ENCODE measurements at places on chromosomes 6 and 20. TPM values are rescaled to one million over a fixed set of nuclear protein-coding genes. Genes with fewer than 3 reads are reported as not detected.

- no peak for DNase-seq
Measured at GRCh38 chr6:22326500-22326899, 29.7 kb upstream of the PRL start.

DNA sequence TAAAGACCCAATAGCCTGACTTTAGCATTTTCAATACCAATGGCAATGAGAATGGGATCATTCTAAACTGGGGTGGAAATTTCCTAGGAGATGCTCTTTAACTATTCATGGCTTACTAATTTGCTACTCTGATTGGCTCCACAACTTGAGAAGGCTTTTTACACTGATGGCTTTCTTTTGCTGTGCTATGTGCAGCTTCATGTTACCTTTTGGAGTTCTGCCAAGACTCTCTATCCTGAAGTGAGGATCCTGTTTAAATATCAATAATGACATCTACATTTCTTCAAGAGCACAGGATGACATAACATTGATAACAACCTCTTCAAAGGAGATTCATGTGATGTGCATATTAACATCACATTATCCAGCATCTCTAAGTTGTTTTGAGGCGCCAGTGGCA, 43.4 kb upstream of the SIRPG start:
- no peak for DNase-seq

GRCh38 chr6:21128601-21129000, 464.9 kb upstream of the SOX4 start:
- DNase-seq, result no peak

DNA sequence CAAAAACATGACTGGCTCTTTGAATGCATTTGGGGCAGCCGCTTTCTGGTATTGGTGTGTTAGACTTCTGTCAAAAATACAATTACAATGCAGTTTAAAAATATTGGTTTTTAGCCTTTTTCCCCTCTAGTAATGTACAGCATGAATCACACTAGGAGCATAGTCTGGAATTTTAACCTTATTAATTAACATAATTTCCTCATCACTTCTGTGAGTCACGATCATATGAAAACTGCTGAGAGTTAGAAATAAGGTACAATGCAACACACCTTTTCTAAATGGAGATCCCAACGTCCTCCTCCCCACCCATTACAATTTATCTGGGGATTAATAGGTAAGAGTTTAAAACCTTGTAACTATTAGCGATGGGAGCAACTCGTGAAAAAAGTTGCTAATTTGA, 297.1 kb upstream of the RIMS1 start:
- DNase-seq, result no peak

DNA sequence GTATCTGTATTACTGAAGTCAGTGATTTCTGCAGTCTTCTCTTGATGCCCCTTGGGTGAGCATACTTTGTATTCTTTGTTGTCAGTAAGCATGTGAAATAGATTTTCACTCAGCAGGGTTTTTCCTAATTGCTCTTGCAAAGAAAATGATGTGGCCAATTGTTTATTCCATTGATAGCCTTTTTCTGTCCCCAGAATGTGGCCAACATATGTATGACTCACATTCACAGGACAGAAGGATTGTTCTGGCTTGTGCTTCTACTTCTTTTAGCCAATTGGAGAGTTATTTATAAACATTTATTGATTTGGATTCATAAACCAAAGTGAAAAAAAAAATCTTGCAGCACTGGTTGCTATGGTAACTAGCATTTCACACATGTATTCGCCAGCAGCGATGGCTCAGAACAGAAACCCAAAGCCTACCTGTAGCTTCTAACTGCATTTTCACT, 54.4 kb upstream of the RBM24 start:
- no peak for DNase-seq

GRCh38 chr20:14951707-14952418, 614.5 kb upstream of the FLRT3 start:
- no peak for DNase-seq

DNA sequence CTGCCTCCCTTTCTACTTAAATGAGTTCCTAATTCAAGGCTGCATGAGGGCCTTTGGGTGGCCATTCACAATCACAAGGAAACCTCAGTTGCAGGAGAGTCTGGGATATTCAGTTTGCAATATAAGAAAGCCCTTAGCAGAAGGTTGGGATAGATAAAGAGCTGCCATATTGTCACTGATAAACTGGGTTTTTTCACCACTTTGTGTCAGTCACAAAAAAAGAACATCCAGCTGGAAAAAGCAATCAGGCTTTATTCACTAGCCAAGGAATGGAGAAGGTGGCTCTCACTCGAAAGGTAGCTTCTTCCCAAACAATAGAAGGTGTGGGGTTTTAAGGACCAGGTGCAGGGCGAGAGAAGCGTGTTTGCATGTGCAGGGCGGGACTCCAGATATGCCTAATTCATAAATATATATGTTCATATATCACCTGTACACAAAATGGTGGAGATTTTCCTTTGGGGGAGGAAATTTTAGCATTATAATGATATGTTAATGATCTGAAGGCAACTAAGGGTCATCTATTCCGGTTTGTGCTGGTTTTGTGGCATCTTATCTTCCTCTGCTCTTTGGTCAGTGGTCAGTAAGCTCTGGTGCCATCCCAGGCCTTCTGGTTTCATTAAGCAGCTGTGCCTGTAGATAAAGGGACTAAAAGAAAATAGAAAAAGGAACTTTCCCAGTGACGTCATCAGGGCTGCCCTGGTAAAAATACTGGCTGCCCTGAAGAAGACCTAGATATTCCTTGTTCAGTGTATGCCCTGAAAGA, 97.1 kb upstream of the IYD start:
- DNase-seq, result no peak

DNA sequence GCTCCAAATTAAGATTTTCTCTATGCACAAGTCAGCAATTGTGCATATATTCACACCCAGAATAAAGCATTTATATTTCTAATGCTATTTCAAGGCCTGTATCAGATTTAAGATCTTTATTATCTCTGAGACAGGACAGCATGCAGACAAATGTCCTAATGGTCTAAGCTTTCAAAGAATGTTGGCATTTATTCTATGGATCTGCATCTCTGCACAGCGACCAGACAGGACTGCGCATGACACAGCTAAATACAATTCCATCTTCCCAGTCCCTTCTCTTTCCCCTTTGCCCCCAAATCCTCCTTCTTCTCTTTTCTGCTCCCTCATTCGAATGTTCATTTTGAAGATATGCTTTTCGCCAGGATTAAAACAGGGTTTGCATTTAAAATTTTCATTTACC, 478.5 kb downstream of the PKHD1 start:
- no peak for DNase-seq

GRCh38 chr6:162887981-162888689, 160.4 kb downstream of the PACRG start:
- no peak for DNase-seq

DNA sequence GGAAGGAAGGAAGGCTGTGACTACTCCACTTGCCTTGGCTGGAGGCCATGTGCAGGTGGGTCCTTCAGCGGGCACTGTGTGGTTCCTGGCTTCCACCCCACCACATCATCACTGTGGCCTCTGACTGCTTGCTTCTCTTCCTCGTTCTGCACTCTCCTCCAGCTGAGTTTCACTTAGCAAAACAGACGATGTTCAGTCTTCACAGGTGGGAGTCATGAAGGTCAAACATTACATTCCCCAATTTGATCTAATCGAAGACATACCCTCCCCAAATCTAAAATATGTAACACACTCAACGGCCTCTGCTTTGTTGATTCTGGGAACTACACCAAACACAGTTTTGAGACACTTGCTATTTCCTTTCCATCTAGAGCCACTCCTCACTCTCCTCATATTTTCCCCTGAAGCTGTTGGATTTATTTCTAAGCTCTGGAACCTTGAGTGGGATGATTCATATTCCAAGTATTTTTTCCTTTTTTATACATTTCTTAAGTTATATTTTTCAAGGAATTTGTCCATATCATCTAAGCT, 132.5 kb upstream of the FOXA2 start:
- DNase-seq, result no peak

DNA sequence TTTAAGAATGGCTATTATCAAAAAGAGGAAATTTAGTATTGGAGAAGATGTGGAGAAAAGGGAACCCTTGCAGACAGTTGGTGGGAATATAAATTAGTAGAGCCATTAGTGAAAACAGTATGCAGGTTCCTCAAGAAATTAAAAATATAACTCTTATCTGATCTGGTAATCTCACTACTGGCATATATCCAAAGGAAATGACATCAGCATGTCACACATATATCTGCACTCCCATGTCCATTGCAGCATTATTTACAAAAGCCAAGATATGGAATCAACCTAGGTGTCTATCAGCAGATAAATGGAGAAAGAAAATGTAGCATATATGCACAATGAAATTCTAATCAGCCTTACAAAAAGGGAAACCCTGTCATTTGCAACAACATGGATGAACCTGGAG, 2.6 kb downstream of the SIRPG start:
- no peak for DNase-seq

- DNase-seq, result no peak
Measured at GRCh38 chr6:12275107-12275506, 15.1 kb upstream of the EDN1 start.

GRCh38 chr6:125415913-125416312, 114.1 kb upstream of the HDDC2 start:
- DNase-seq, result no peak

DNA sequence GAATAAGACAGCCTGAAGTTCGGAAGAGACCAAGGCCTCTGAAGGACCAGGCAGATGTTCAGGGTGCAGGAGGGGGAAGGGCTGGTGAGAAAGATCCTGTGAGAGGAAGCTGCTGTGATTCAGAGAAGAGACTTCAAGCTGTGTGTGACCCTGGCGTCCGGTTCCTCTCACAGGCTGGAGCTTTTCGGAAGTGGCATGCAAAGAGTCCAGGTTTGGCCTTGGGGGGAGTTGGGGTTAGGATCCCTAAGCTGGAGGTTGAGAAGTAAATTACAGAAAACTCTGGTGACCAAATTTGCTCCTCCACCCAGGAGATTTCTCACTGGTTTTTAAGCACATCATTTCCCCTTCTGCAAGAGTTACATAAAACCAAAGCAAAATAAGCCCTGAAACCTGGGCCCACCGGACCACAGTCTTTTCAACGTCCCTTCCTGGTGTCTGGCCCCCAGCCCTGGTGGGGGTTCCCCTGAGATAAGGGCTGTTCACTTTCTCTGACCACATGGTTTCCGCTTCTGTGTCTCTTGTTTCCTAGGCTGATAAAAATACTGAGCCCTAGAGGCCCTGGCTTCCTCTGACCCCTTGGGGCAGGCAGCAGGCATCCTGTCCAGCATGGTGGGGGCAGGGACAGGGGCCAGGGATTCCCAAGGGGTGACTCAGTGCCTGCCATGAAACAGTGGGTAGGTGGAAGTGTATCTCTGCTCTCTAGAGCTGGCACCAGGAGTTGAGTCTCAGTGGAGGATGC, 12.0 kb upstream of the LTA start:
- peak; percentile 66 for DNase-seq

DNA sequence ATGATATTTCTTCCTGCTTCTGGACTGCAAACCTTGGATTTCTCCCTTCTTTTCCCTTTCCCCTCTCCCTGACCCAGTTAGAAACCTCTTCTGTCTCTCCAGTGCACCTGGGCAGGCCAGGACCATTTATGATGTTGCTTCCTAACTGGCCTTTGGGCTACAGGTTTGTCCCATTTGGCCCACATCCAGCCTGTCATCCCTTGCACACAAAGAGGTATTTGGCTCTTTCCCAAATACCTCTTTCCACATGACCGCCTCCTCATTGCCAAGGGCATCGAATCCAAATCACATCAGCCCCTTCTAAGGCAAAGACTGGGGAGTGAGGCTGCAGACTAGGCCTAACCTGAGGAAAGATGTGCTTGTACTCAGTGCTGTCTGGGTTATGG, 13.6 kb downstream of the FGD2 start:
- DNase-seq, result no peak

DNA sequence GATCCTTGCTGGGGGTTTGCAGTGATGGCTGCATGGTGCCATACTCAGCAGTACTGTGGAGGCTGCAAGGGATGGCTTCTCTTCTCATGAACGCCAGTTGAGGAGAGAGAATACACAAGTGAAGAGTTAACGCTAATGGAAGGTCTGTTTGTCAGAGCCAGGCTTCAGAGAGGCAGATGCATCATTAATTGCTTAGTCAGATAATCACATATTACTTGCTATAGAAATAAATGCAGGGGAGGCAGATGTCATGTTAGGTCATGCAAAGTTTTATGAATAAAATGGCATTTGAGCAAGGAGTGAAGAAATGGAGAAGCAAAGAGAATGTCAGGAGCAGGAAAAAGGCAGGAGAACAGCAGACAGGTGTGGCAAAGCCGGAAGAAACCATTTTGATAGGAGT, 51.2 kb downstream of the CDS2 start:
- no peak for DNase-seq

GRCh38 chr6:132612449-132613108, 11.5 kb downstream of the TAAR2 start:
- DNase-seq, result no peak

- no peak for DNase-seq
Measured at GRCh38 chr6:160078883-160079685, 42.5 kb upstream of the SLC22A1 start.

- DNase-seq, result peak; percentile 46
Measured at GRCh38 chr6:157550114-157550989, 169.4 kb downstream of the ZDHHC14 start.

- peak; percentile 39 for DNase-seq
Measured at GRCh38 chr6:6751619-6752023, 163.1 kb downstream of the LY86 start.

DNA sequence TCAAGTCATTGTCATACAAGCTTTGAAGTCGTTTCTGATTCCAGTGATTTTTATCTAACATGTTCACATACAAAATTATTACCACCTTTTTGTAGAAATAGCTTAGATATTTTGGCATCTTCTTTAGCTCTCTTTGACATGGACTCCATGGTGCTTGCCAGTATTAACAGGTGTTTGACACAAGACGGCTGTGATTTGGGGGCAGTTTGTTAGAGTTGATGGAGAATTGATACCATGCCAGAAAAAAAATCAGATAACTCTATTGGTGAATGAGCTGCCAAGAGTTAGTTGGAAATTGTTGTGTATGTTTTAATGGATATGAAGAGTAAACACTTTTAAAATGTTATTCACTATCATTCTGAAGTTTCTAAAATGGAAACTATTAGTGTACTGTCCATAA, 146.6 kb upstream of the LAMP5 start:
- no peak for DNase-seq

- DNase-seq, result no peak
Measured at GRCh38 chr6:18861204-18861603, 474.1 kb downstream of the RNF144B start.

DNA sequence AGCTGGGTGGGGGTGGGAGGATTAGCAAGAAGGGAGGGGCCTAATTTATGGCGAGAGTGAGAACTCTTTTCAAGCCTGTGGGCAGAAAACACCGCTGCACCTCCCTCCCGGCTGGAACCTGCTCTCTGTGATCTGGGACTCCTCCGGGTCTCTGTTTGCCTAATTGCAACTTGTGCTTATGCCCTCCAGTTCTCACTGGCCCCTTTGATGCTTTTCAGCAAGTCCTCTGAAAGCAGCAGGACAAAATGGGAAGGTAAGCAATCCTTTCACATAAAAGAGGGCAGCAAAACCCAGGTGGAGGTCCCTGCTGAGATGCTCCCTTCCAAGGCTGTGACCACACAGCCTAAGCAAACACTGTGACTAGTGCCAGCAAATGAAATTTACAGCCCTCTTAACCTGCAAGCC, 523.0 kb upstream of the FLRT3 start:
- no peak for DNase-seq

Gene PRICKLE4
- not detected for total RNA-seq

Gene MRS2
- 28.1 TPM for total RNA-seq

Gene PXDC1
- total RNA-seq, result 0.18 TPM

Gene LPIN3
- 1.4 TPM for total RNA-seq

Gene FAXC
- total RNA-seq, result not detected

Gene CCN2
- total RNA-seq, result not detected

Gene ENPP4
- total RNA-seq, result 8.6 TPM

Gene CTSZ
- total RNA-seq, result 25.4 TPM

Gene BMP2
- total RNA-seq, result not detected

Gene LST1
- total RNA-seq, result 29.1 TPM

Gene TUBB1
- total RNA-seq, result not detected
